ENCODE measurements at places on chromosomes 2 and 18.

DNA sequence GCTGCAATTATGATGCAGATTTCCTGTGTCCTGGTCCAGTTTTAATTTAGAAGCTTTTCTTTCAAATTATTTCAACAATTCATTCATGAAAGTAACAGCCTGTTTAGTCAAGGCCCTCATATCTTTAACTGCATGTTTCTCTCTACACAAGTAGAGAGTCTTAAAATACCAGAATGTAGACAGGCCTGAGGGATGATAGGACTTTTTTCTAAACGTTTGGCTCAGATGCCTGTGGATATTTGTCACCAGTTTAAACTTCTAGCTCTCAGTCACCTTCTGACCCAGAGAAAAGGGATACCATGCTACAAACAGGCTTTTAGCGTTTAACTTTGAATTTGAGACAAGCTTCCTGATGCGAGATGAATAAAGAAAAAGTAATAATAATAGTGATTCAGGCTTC lies 15.7 kb downstream of the COL5A2 start:
- DNase-seq = no peak

DNA sequence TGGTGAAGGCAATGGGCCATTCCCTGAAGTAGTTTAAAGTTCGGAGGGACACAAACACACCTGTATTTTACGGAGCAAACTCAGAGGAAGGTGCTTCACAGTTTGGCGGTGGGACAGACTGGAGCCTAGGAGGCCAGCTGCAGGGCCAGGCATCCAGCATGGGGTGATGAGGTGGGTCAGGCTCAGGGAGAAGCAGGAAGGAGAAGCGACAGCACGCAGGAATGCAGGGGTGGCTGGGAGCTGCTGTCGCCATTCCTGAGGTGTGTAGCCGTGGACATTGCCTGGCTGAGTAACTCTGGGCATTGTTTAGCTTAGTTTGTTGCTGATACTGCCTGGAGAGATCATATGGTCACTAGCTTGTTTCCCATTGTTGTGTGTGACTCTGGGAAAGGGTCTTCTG lies 35.8 kb upstream of the METTL21A start:
- no peak for DNase-seq

DNA sequence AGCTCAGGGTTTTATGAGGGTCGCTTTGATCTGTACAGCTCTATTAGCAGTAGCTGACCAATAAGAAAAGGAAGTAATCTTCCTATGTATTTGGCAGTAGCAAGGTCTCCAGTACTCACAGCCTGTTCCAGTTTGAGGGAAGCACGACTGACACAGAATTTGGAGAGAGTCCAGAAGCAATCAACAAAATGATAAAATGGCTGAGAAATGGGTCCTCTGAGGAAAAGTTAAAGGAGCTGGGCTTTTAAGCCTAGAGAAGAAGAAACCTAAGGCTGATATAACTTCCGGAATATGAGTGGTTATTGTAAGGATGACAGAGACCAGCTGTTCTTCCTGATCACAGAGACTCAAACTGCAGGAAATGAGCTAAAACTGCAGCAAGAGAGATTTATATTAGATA lies 382.8 kb downstream of the GPD2 start:
- DNase-seq = no peak

GRCh38 chr2:137221797-137222492 lies 456.6 kb downstream of the THSD7B start:
- DNase-seq = no peak

DNA sequence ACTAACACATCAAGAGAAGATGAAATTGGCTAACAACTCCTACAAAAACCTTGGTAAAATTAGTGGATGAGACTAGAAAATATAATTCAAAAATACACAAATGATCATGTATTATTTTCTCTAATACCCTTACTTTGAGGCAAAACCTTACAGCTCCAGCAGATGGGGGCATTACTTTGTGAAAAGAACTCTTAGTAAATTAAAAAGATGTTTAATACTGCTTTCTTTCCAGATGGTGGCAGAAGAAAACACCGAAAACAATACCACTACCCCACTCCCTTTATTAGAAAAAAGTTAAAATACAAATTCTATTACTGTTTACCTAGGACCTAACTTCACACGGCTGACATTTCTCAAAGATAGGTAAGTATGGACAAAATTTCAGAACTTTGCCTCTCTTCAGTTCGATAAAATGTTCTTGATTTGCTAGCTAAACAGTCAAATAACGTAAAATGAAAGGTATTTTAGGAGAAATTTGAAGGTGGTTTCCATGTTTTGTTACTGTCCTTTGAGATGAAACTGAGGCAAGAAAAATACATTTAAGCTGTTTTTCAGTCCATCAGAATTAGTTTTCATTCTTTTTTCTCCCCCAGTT lies 30.6 kb downstream of the ORC4 start:
- DNase-seq = no peak

DNA sequence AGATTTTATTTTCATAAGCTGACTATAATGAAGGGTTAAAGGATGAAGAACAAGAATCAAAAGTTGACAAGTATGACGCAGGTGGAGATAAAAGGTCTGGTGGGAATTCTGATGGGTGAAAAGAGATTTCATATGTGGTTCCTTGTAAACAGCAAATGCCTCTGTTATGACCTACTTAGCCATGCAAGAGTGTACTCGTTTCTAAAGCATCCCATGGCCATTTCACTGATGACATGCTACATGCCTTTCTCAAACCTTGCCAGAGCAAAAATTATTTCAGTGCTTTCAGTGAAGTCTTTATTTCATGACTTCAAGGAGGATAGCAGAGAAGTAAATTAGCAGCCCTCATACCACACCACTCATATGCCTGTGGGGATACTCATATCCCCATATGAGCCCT lies 71.7 kb downstream of the FEZ2 start:
- no peak for DNase-seq

- DNase-seq = no peak
Observed at GRCh38 chr2:30287857-30288513, 56.7 kb downstream of the LBH start.

DNA sequence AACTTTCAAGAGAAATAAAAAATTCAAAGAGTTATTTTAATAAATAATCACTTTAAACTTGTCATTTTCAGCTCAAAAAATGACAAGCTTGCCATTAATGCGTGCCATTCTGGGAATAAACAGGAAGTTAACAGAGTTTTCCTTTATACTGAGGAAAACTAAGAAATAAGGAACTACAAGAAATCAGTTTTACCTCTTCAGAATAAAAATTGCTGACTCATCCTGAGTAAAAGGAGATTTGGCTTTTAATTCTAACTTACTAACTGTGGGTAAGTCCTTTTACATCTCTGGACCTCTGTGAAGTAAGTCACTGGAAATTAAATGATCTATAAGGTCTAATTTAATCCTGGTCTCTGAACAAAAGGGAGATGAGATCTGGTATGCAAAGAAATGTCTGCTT lies 16.1 kb downstream of the CEBPZ start:
- DNase-seq = no peak

DNA sequence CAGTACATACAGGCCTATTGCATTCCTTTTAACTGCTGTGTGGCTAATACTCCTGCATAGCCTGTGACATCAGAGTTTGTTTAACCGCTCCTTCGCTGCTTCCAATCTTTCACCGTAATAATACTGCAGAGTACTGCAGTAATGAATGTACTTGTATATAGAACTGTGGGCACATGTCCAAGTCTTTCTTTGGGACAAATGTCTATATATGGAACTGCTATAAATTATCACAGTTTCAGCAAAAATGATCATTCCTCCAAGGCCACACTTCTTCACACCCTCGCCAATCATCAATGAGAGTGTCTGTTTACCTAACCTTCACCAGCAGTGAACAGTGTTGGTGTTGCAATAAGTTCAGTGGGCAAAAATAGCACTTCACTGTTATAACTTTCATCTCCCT lies 230.4 kb downstream of the SP3 start:
- DNase-seq = no peak

GRCh38 chr2:101151859-101152271 lies 683 bp upstream of the TBC1D8 start:
- DNase-seq = no peak

DNA sequence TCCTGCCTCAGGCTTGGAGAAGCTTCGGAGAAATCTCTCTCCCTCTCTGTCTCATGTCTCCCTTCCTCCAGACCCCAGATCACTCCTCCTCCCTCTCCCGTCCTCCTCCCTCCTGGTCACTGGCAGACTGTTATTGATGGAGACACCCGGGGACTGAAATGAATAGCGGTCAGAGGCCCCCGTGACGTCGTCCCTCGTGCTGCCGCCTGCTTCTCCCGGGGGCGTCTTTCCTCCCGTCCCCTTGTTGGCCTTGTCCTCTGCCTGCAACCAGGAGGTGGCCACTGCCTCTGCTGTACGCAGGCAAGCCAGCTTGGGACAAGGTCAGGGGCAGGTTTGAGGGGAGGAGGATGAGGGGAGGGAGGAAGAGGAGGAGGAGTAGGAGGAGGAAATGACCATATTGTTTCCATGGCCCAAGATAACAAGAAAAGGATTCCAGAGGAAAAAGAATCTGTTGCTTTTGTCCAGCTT lies 78.2 kb downstream of the CELF4 start:
- DNase-seq = no peak

DNA sequence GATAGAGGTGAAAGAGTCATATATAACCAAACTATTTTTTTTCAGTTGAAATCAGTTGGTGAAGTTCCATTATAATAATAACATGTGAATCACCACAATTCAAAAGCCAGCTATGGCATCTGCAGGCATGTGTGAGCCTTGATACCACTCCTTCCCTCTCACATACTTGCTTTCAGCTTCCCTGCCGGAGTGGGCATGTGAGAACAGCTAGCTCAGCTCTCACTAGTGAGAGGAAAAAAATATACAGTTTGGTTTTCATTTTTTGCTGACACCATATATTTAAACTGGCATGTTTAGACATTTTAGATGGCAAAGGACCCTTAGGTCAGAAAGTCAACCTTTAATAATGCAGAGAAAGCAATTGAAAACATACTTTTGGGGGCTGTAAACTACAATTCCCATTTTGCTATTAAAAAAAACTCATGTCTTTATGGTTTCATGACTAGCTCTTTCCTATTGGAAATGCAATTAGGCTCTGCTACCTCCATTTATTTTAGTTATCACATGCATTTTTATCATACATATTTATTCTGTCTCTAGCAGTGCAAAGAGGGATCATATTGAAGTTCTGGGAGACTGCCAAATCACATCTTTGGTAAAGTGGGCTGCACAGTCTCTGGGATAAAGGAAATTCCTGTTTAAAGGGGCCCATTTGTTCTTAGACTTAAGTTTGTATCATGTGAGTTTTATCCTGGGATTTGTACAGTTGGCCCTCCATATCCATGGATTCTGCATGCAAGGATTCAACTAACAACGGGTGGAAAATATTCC lies 33.2 kb upstream of the SLC40A1 start:
- DNase-seq = no peak

DNA sequence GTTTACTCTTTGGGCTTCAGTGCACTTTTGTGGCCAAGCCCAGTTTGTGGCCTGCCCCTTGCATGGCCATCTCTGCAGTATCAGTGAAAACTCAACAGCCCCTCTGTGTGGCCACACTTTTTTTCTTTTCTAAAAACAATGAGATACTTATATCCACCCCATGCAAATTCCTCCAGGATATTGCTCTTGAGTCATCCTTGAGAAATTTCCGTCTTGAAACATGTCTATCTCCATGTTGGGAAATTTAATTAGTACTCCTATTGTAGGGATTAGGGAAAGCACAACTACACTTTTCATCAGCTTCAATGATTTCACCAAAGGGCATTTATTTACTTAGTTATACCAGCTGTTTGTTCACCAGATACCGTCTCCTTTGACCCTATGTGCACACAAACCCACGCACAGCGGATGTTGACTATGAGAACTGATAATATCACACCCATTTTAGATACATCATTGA lies 993.1 kb downstream of the TSN start:
- DNase-seq = no peak

DNA sequence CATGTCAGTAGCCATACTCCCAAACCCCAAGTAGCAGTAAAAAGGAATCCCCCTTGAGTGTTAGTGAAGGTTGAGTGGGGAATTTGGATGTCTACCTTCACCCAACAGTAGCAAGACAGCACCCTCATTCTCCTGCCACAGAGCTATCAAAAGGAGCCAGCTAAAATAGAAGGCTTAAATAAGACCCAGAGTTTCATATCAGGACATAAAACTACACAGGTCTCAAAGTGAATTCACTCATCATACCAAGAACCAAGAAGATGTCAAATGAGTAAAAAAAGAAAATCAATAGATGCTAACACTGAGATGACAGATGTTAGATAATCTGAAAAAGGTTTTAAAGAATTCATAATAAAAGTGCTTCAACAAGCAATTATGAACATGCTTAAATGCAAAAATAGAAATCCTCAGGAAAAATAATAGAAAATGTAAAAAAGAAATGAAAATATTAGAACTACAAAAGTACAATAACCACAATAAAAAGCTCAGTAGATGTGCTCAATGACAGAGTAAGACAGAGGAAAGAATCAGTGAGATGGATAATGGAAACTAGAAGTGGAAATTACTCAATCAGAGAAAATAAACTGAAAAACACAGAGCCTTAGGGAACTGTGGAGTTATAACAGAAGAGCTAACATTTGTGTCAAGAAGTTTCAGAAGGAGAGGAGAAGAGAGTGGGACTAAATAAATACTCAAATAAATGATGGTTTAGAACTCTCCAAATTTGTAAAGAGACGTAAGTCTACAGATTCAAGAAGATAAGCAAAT lies 90.5 kb downstream of the EDAR start:
- DNase-seq = no peak

- no peak for DNase-seq
Observed at GRCh38 chr2:143635302-143635701, 506.1 kb downstream of the ARHGAP15 start.

DNA sequence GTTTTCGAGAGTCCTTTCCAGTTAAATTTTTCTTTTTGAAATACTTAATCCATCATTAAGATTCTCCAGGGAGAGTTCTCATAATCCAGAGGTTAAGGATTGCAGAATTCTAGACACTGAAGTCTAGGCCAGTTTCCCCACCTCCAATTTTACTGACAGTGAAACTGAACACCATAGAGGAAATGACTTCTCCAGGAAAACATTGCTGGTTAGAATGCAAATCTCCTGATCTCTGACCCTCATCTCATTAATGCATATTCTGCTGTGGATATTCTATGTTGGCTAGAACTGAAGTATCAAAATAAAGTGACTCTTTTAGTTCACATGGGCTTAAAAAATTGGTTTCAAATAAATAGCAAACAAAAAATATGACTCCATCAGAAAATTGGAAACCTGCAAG lies 105.8 kb upstream of the UGP2 start:
- no peak for DNase-seq

DNA sequence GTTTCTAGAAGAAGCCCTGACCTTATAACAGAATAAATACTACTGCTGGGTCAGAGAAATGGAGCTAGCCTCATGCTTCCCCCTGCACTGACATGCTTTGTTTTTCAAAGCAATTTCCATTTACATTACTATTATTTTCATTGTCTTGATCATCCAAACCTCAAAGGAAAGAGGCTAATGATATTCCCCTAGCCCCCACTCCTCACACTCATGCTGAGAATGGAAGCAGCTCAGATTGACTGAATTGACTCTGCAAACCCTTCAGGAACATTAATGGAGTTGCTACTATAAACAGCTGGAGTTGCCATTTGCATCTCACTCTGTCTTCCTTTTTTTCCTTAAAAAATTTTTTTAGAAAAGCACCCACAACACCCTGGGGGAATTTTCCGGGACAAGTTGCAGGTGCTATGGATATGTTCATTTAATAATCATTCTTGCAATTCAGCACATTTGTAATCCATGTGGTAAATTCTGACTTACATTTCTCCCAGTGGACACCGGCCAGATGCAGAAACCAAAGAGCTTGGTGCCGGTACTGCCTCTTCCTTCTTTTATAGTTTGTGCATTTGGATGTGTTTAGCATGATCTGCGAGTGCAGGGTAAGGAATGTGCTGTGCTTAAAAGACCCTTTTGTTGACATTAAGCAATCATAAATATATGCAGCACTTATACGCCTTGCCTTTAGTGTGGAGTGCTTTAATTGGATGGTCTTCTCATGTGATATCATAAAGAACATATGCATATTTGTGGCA lies 103.3 kb upstream of the OSR1 start:
- no peak for DNase-seq
